ENCODE measurements at places on chromosomes 1 and 21.

- H3K27ac ChIP-seq: no peak overlapping the region
- peak; percentile 68 for DNase-seq
- peaks cover 63% of the 10 kb centered on the region for H3K4me1 ChIP-seq
- H3K4me3 ChIP-seq: peak overlapping the region; percentile 74
- H3K36me3 ChIP-seq: peaks cover 27% of the 10 kb centered on the region
These were observed 1.7 kb downstream of the RCC2 start for GRCh38 chr1:17437580-17438317.

- H3K4me1 ChIP-seq: no peaks in the 10 kb centered on the region
- no peaks in the 10 kb centered on the region for H3K36me3 ChIP-seq
- H3K27me3 ChIP-seq: no peaks in the 10 kb centered on the region
- no peak overlapping the region for H3K27ac ChIP-seq
- no peak for DNase-seq
These were observed 297.6 kb upstream of the ADGRL4 start for GRCh38 chr1:79304131-79304530.

DNA sequence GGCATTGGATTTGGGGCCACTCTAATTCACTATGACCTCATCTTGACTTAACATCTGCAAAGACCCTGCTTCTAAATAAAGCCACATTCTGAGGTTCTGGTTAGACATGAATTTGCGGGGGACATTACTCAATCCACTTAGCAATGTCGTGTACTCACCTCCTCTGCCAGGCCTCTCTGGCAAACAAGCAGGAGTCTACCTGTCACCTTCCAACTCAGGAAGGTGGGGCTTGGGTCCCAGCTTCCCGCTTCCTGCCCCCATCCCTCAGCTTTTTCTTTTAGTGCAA lies 177.8 kb downstream of the PSMG1 start:
- H3K4me3 ChIP-seq: no peak overlapping the region
- peaks cover 49% of the 10 kb centered on the region for H3K4me1 ChIP-seq
- DNase-seq: no peak

GRCh38 chr1:84107955-84108354 lies 36.1 kb upstream of the PRKACB start:
- no peaks in the 10 kb centered on the region for H3K27me3 ChIP-seq
- H3K36me3 ChIP-seq: peaks cover 10% of the 10 kb centered on the region
- DNase-seq: no peak
- H3K27ac ChIP-seq: no peak overlapping the region
- peaks cover 6% of the 10 kb centered on the region for H3K4me1 ChIP-seq

DNA sequence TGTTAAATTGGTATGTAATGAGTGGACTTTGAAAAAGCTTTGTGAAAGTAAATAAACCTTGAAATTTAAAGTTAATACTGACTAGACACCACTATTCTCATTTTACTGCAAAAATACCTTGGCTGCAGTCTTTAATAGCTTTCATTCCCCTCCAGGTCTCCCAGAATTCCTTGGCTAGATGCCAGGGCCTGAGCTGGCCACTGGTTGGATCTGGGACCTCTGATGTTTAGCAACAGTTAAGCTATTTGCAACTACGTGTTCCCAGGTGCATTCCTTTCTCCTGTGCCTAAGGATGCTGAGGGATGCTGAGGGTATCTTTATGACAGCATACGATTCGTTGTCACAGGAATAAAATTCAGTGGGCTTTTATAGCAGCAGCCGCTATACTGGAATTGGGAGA lies 938.7 kb downstream of the TTLL7 start:
- H3K4me3 ChIP-seq: no peak overlapping the region
- no peaks in the 10 kb centered on the region for H3K36me3 ChIP-seq
- H3K27me3 ChIP-seq: no peaks in the 10 kb centered on the region

GRCh38 chr1:40690771-40691537 lies 550 bp upstream of the NFYC start:
- DNase-seq: no peak
- H3K27ac ChIP-seq: peak overlapping the region; percentile 97
- peak overlapping the region; percentile 98 for H3K4me3 ChIP-seq
- H3K36me3 ChIP-seq: peaks cover 7% of the 10 kb centered on the region
- peaks cover 51% of the 10 kb centered on the region for H3K4me1 ChIP-seq

- no peaks in the 10 kb centered on the region for H3K27me3 ChIP-seq
- peak; percentile 62 for DNase-seq
- peaks cover 60% of the 10 kb centered on the region for H3K4me1 ChIP-seq
- H3K36me3 ChIP-seq: no peaks in the 10 kb centered on the region
- peak overlapping the region; percentile 75 for H3K4me3 ChIP-seq
These were observed 178.1 kb upstream of the RUNX1 start for GRCh38 chr21:35226968-35227744.

DNA sequence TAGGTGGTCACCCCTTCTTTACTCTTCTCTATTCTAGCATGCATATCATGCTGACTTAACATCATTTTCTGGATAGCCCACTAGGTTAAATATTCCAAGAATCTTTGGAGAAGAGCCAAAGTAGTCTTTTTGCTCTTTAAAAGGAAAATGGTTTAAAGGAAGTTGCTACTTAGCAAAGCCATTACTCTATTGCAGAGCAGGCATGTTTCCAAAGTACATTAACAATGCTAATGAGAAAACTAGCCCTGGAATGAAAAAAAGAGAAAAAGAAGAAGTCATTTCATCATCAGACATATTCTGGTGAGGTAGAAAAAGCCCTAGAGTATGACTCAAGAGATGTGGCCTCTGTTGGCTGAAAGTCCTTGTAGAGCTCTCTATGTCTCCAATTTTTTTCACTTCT lies 74.0 kb downstream of the NUF2 start:
- H3K27me3 ChIP-seq: peaks cover 21% of the 10 kb centered on the region
- no peak overlapping the region for H3K27ac ChIP-seq
- no peaks in the 10 kb centered on the region for H3K36me3 ChIP-seq
- DNase-seq: no peak
- H3K4me1 ChIP-seq: no peaks in the 10 kb centered on the region

- no peak overlapping the region for H3K27ac ChIP-seq
- DNase-seq: peak; percentile 62
- H3K36me3 ChIP-seq: no peaks in the 10 kb centered on the region
- peak overlapping the region; percentile 80 for H3K4me3 ChIP-seq
- peaks cover 16% of the 10 kb centered on the region for H3K4me1 ChIP-seq
These were observed 75.4 kb downstream of the ABCA4 start for GRCh38 chr1:94045465-94046056.

DNA sequence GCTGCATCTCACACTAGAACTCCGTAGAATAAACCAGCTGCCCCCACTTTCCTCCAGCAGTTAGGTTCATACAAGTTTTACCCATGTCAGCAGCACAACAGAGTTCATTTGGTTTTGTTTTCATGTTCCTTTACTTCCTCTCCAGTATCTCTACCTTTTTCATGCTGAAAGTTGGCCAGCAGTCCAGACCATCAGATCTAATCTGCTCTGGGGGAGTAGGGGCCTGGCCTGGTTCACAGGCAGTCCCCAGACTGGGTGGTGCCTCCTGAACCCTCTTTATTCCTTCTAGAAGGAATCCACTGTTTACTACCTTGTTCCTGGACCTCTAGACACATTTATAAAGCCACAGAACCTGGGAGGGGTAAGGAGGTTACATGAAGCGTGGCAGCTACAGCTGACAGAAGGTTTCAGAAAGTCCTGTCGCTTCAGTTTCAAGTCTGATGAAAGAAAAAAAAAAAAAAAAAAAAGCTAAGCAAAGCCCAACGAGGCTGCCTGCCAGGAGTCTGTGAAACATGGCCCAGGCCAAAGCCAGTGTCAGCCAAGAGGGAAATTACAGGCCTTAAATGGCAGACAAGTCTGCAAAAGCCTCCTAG lies 184.6 kb upstream of the JUN start:
- DNase-seq: peak; percentile 16
- no peaks in the 10 kb centered on the region for H3K36me3 ChIP-seq
- H3K27ac ChIP-seq: peak overlapping the region; percentile 98
- H3K27me3 ChIP-seq: no peaks in the 10 kb centered on the region

DNA sequence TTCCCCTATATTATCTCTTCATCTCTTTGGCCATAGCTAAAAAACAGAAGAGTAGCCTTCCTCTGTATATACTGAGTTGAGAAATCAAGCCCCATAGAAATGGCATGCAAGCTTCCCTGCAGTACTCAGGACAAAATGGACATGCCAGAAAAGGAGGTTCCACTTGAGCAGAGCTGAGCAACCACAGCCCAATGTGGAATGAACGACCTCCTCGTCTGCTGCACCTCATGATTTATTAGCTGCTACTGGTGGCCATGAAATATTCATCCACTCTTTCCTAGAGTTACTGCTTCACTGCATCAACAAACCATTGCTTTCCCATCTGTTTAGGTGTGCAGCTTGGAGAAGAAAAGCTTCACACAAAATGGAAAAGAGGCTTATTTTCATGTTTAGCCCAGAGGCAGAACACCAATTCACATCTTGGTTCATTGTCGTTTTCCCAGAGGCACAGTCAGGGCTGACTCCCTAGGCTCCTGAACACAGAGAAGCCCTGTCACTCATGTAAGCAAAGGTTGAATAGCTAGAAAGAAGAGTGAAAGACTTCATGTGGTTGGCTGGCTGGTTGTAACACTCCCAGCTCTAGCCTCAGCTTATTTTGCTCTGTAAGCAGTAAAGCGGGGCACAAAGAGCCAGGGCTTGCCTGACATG lies 148.0 kb downstream of the TSEN15 start:
- H3K4me3 ChIP-seq: no peak overlapping the region
- no peaks in the 10 kb centered on the region for H3K4me1 ChIP-seq
- peaks cover 33% of the 10 kb centered on the region for H3K27me3 ChIP-seq
- no peaks in the 10 kb centered on the region for H3K36me3 ChIP-seq
- no peak for DNase-seq
- H3K27ac ChIP-seq: no peak overlapping the region

- peaks cover 26% of the 10 kb centered on the region for H3K27me3 ChIP-seq
- H3K27ac ChIP-seq: no peak overlapping the region
- no peaks in the 10 kb centered on the region for H3K36me3 ChIP-seq
These were observed 29.7 kb upstream of the KIRREL1 start for GRCh38 chr1:157963713-157964112.

DNA sequence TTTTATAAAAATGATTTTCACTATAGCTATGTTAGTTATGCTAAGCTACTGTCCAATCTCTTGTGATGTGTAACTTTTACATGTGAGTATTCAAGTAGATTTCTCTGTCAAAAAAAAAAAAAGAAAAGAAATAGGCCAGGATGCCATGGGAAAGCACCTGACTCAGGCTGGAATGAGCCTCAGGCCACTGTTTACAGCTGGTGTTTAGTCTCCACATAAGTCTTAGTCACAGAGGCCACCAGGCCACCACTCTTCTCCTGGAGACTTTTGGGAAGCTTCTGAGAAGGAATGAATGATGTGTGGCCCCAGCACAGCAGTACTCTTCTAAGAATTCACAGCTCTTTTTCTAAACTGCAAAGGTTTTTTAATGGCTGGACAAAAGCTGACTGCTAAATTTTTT lies 48.9 kb downstream of the CHML start:
- DNase-seq: no peak
- H3K27ac ChIP-seq: peak overlapping the region; percentile 67
- peaks cover 6% of the 10 kb centered on the region for H3K36me3 ChIP-seq
- H3K4me3 ChIP-seq: peak overlapping the region; percentile 28
- peaks cover 34% of the 10 kb centered on the region for H3K4me1 ChIP-seq

DNA sequence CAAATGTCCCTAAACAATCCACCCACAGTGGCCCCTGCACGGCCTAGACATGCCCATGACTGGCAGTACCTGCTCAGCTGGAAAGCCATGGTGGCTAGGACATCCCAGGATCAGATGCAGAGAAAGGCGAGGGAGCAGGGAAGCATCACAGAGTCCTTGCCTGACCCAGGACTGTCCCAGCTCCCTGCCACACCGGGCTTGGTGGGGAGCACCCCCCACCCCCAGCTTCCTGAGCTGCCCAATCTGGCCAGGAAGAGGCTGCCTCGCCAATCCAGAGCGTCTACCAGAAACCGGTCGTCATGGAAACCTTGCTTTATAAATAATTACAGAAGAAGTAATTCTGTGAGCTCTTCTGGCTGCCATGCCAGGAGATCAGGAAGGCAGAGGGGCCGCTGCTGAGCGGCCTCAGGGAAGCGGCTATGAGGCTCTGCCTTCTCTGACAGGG lies 34.8 kb downstream of the ACOT7 start:
- H3K27ac ChIP-seq: peak overlapping the region; percentile 85
- no peaks in the 10 kb centered on the region for H3K36me3 ChIP-seq
- DNase-seq: peak; percentile 56
- no peaks in the 10 kb centered on the region for H3K27me3 ChIP-seq
- H3K4me1 ChIP-seq: peaks cover 51% of the 10 kb centered on the region

GRCh38 chr21:45747233-45747766 lies 103.8 kb downstream of the PCBP3 start:
- no peaks in the 10 kb centered on the region for H3K27me3 ChIP-seq
- H3K4me1 ChIP-seq: peaks cover 14% of the 10 kb centered on the region
- DNase-seq: no peak

- no peak overlapping the region for H3K27ac ChIP-seq
- DNase-seq: no peak
- no peaks in the 10 kb centered on the region for H3K27me3 ChIP-seq
- peaks cover 10% of the 10 kb centered on the region for H3K4me1 ChIP-seq
- no peak overlapping the region for H3K4me3 ChIP-seq
These were observed 44.6 kb downstream of the RCAN1 start for GRCh38 chr21:34570313-34570712.

DNA sequence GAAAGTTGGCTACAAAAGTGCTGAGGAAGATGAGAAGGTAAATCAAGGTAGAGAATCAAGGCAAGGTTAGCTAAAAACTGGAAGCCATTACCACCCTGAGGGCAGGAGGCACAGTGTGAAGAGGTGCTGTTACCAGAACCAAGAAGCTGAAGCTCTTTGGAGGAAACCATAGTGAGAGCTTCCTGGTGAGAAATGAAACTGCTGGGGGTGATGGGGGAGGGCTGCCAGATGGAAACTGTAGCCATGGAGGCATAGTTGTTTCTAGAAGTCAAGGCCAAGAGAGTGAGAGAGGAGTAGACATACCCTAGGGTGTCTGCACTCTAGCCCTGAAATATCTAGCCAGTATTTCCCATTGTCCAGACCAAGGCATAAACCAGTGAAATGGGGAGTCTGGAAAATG lies 28.7 kb downstream of the IFI44 start:
- DNase-seq: peak; percentile 19
- H3K4me3 ChIP-seq: no peak overlapping the region
- H3K4me1 ChIP-seq: peaks cover 9% of the 10 kb centered on the region
- H3K36me3 ChIP-seq: no peaks in the 10 kb centered on the region
- no peak overlapping the region for H3K27ac ChIP-seq
- H3K27me3 ChIP-seq: no peaks in the 10 kb centered on the region

DNA sequence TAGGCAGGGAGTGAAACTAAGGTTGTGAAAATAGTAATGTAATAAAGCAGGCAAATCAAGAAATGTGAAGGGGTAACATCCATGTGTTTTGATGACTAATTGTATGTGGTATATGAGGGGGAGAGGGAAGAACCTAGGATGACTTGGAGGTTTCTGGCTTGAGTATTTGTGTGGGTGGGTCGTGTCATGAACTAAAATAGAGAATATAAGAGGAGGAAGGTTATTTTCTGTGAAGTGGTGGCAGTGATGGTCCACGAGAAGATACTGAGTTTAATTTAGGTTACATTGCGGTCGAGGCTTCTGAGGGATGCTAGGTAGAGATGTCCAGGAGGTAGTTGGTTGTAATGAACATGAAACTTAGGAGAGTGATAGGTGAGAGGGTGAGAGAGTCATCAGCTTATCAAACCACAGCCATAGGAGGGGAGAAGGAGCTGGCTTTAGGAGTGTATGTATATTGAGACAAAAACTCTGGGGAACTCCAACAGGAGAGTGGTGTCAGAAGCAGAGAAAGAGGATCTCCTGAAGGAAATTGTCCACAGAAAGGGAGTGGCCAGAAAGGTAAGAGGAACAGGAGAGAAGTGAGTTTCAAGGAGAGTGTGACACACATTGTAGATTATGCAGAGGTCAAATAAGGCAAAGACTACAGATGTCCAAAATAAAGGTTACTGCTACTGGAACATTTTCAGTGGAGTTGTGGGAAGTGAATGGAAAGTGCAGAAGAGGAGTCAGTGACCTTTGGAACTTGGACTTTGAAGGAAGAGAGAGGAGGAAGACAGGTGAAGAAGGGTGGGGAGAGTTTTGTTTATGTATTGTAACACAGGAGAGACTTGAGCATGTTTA lies 89.0 kb upstream of the MACF1 start:
- no peak overlapping the region for H3K4me3 ChIP-seq
- DNase-seq: peak; percentile 24
- no peaks in the 10 kb centered on the region for H3K36me3 ChIP-seq
- H3K27me3 ChIP-seq: peaks cover 9% of the 10 kb centered on the region
- peaks cover 9% of the 10 kb centered on the region for H3K4me1 ChIP-seq
- H3K27ac ChIP-seq: no peak overlapping the region
